ENCODE measurements at places on chromosomes 7 and 10.

GRCh38 chr7:135232720-135233119, 918 bp upstream of the STRA8 start:
- no peak for DNase-seq

DNA sequence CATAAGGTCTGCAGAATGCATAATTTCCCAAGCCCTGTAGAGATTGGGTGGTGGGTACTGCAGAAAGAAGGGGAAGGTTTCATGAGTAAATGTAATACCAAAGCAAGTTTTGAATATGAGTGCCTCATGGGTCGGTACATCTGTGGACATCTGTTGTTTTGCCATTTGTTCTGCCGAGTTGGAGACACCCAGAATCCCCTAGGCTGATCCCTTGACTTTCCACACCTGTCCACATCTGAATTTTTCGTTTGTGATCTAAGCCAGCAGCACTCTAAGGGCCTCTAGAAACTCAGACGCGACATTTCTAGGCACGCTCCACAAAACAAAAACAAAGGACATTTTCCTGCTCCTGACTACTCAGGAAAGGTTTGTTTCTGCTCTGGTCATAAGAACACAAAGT, 11.7 kb upstream of the SLF2 start:
- no peak for DNase-seq

DNA sequence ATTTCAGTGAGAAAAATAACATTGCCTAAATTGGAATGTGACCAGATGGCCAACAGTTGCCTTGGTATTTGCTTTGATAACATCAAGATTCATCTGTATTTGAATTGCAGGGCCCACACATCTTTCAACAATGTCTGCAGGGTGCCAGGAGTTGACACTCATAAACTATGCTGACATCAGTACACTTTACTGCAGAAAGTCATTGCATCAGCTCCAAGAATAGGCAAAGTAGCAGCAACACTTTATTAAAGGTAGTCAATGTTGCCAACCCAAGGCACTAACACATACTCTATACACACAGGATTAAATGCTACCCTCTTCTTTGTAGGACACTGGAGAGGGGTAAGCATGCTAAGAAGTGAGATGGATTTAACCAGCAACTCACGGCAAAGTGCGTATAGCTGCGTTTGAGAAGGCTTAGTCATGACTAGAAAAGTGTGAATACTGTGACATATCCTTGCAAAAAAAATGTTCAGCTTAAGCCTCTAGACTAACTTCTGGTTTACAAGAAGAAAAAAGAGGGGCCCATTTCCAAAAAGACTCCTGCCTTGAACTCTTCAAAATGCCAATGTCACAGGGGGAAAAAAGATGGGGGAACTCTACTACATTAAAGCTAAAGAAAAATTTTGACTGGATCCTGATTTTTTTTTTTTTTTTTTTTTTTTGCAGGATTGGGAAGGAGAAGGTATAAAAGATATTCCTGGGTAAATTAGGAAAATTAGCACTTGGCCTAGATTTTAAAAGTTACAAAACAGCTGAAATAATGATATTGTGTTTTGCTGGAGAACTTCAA, 2.2 kb downstream of the BBIP1 start:
- no peak for DNase-seq

DNA sequence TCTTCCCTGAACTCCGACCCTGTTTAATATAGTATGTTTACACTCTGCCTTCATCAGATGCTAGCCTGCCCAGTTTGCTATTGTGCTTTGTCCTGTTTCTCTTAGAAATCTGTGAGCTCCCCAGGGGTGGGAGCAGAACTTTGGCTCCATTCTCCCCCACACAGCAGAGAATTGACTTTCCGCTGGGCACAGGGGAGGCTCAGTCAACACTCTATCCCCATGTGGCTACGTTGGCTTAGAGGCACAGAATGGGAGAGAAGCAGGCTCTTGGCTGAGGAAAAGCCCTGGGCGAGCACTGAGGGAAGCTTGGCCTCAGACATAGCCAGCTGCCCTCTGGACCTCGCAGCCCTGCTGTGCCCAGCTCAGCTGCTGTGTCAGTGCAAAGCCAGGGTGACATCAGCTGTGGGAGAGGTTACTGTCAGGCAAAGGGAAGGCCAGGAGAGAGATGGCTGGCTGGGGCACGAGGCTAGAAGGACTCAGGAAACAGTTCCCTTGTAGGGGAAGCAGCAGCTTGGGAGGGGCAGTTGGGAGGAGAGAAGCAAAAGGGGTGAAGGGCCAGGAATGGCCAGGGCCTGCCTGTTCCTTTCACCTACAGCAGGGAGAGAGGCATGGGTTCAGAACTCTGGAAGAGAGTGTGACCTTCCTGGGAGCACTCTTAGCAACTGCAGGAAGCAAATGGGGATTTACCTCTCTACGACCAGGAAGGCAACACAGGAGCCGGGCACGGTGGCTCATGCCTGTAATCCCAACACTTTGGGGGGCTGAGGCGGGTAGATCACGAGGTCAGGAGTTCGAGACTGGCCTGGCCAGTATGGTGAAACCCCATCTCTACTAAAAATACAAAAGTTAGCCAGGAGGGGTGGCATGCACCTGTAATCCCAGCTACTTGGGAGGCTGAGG, 5.8 kb upstream of the SCD start:
- DNase-seq: no peak

GRCh38 chr7:113784316-113784715, 134.5 kb downstream of the PPP1R3A start:
- no peak for DNase-seq

DNA sequence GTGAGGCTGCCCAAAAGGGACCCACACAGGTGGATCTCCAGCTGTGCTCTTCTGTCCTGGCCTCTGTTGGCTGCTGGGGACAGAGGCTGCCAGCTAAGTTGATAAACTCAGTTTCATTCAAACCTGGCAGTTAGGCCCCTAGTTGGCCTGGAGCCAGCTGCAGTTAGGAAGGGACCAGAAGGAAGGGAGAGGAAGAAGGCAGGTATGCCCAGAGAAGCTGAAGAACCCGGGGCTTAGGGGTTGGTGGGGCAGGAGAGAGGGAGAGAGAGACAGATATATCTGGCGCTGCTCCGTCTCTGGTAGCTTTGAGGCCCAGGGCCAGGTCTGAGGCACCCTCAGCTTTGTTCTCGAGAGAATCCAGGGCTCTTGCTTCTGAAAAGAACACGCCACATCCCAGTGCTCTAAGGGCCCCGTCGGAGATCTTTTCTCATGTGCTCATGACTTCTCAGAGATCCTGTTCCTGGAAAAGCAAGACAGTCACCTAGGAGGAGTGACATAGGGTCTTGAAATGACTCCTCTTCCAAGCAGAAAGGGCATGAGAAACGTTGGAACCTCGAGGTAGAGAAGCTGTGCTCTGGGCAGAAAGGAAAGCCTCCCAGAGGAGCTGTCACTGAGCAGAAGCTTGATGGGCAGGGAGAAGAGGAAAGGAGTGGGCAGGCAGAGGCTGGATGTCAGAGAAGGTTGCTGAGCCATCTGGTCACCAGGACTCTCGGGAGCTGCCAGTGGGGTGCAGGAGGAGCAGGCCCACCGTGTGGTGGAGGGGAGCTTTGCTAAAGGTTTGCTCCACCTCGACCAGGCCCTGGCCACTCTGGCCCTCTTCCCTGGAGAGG, 153.6 kb downstream of the ARHGAP21 start:
- DNase-seq: no peak

- DNase-seq: no peak
Measured at GRCh38 chr7:19353180-19353579, 208.0 kb upstream of the FERD3L start.

DNA sequence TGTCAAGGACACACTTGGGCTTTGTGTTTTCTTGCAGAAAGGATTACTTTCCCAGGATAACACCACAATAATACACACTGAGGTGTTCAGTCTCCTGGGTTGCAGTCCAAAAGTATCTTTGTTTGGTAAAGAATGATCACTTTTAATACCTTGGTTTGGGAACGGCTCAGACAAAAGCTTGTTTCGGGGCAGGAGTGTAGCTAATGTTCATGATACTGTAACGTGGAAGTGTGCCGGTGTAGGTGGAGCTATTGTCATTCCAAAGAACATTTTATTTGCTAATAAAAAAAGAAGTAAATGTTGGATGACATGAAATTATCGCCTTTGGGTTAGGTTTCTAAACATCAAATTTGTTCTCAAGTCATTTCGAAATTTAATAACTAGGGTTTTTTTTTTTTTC, 1.2 kb downstream of the EIF4H start:
- DNase-seq: no peak

- peak; percentile 28 for DNase-seq
Measured at GRCh38 chr10:22321924-22322640, 1.2 kb downstream of the BMI1 start.

- DNase-seq: no peak
Measured at GRCh38 chr10:27542812-27543211, 38.7 kb downstream of the RAB18 start.

GRCh38 chr10:99346247-99346646, 17.1 kb downstream of the CNNM1 start:
- no peak for DNase-seq

GRCh38 chr7:102991540-102992214, 78.9 kb downstream of the LRRC17 start:
- no peak for DNase-seq

- DNase-seq: no peak
Measured at GRCh38 chr10:108523016-108523800, 1358.7 kb upstream of the SORCS1 start.

GRCh38 chr7:148537435-148537834, 53.1 kb upstream of the C7orf33 start:
- no peak for DNase-seq

- no peak for DNase-seq
Measured at GRCh38 chr10:31701546-31701945, 227.1 kb downstream of the ARHGAP12 start.

DNA sequence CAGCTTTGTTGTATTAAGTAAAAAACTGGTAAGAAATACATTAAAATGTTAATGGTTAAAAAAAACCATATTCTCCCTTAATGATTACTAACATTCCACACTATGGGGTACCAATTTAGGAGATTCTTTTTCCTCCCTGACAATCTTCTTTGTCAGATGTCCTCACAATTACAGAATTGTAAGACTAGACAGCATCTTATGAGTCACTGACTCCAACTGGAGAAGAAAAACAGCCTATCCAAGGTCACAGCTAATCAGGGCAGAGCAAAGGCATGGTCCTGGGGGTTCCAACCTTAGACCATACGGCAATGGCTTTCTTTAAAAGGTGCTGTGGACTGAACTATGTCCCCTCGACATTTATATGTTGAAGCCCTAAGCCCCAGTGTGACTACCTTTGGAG, 127.6 kb downstream of the DLG5 start:
- DNase-seq: no peak

DNA sequence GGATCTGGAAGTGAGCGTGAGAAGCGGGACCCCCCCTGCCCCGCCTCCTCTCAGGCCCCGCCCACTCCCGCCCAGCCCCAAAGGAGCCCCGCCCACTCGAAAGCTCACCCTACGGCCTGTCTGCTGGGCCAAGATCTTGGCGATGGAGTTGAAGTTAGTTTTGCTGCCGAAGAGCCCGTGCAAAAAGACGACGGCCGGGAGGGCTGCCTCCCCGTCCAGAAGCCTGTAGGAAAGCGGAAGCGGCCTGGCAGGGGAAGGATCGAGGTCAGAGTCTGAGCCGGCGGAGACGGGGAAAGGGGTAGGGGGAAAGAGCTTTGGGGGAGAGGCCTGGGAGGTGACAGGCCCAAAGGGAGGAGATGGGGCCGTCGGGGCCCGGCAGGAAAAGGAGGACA, 386 bp downstream of the ABHD11 start:
- peak; percentile 72 for DNase-seq

DNA sequence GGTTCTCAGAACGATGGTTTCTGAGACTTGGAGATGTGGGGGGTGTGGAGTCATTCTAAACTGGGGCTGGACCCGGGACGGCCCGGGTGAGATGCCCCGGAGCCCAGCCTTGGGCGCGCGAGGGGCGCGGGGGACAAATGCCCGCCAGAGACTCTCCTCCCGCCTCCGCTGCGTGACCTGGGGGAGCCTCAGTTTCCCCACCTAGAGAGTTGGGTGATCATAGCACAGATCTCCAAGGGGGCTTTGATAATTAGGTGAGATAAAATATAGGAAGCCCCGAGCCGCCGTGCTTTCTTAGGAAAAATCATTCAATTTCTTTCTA, 658 bp upstream of the FZD8 start:
- no peak for DNase-seq

- DNase-seq: no peak
Measured at GRCh38 chr7:87380905-87381304, 35.4 kb downstream of the CROT start.

DNA sequence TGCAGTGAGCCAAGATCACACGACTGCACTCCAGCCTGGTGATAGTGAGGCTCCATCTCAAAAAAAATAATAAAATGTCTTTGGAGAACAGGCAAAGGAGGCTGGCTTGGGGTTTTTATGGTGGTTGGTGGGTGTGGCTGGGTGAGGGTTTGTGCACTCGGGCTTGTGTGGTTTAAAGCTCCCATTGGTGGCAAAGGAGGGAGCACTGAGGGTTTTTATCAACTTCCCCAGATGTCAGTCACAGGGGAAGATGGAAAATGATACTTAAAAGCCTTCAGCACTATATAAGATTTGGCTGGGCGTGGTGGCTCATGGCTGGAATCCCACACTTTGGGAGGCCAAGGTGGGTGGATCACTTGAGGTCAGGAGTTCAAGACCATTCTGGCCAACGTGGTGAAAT, 16.3 kb upstream of the RNF216 start:
- peak; percentile 19 for DNase-seq

GRCh38 chr10:57430376-57430775, 837.3 kb downstream of the IPMK start:
- no peak for DNase-seq

DNA sequence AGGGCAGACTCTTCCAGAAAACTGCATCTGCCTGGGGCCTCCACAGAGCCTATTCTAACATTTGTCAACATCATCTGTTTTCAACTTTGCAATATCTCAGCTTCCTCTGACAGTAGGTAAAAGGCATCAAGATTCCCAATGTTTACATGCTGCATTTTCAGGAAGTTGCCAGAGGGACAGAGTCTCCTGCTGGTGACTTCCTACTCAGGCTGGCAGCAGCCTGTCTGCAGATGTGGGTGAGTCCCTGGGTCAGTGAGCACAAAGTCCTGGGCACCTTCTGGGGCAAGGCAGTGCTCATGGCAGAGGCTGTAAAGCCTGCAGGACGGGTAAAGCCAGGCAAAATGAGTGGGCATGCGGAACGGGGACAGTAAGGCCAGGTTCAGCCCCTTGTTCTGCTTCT, 69.4 kb downstream of the EBF3 start:
- no peak for DNase-seq

GRCh38 chr7:70717553-70718329, 414.2 kb upstream of the GALNT17 start:
- DNase-seq: no peak

- DNase-seq: no peak
Measured at GRCh38 chr10:95675403-95676116, 18.2 kb downstream of the TCTN3 start.

DNA sequence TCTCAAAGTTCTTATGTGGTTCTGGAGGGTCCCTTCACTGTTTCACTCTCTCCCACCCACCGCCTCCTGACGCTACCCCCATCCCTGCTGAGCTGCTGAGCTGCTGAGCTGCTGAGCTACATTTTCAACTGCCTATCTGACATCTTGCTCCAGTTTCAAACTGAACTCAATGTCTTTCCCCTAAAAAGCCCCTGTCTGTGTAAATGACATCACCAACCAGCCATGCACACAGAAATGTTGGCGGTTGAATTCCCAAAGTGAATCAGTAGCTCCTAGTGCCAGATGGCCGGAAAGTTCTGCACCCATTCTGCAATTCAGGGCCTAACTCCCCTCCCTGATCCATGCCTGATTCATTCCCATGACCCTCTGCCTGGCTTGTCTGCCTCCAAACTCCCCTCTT, 71.2 kb downstream of the WNT2 start:
- no peak for DNase-seq

GRCh38 chr10:92440578-92440977, 133.3 kb downstream of the IDE start:
- no peak for DNase-seq

Data from CD4-positive, alpha-beta T cell treated with Interleukin-17A for 1 hour (primary cell).